ENCODE measurements at places on chromosomes 12 and 14.
A peak's percentile ranks its signal among the peaks of the same experiment; 100 is the strongest.

- DNase-seq: no peak
Measured at GRCh38 chr12:110530511-110530910, 28.4 kb downstream of the RAD9B start.

DNA sequence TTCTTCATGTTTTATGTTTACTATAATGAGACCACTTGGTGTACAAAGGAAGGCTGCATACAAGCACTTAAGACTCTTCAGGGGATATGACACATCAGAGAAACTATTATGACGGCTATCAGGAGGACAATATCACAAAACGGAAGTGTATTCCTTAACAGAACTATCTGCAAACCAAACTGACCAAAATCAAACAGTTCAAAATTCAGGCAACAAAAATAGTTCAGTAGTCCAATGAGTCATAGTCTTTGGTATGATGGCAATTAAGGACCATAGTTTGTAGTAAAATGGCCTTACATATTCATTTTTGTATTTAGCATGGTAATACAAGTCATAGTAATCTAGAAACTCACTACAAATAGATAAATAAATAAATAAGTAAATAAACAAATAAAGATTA is 1638.7 kb upstream of the SEL1L start:
- DNase-seq: no peak

GRCh38 chr14:77590845-77591485 is 25.5 kb downstream of the SPTLC2 start:
- no peak for DNase-seq

GRCh38 chr12:126782083-126782482 is 1484.9 kb upstream of the TMEM132C start:
- DNase-seq: no peak

DNA sequence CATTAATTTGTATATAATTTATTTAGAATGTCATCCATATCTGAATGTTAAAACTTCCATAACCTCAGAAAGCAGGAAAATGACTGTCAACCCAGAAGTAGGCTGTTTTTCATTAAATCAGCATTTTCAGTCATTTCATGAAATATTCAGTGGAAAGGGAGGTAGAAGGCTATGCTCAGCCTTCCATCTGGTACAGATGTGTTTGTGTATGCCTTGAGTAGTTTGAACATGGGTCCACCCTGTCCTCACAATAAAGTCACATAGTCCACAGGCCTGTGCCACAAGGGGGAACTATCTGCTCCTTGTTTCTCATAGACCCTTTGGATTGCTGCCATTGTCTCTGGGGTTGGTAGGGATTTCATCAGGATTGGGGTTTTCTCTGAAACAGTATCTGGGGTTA is 9.1 kb downstream of the LACRT start:
- no peak for DNase-seq

DNA sequence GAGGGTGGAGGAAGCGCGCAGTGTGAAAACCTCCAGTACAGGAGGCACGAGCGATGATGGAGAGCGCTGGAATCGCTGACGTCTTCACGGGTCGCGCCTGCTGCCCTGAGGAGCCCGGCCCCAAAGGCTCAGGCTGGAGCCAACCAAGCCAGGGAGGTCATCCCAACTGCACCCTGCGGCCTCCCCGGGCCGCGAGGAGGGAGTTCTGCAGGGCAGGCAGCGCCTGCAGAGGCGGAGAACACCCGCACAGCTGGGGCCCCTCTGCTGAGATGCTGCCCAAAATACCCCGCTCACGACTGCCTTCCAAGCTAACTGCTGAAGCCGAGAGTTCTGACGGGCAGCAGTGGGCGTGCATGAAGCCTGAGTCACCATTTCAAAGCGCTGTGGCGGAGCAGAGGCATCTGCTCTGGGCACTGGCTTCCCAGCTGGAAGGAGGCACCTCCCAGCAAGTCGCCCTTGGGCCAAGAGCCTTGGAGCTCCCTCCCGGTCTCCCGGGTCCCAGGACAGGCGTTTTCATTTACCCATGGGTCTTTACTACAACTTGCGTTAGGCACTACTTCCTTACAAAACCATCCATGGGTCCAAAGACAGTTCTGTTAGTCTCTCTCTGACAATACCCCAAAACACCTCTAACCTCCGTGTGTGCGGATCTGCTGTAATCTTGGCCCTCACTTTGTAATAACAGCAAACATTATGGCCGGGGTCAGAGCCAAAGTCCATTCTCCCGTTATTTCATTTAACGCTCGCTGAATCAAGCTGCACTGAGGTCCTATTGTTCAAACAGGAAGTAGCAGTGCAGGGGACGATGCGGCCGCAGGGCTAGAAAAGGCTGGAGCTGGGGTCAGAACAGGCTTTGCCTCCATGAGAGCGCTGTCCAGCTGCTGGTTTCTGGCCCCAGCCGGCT is 60.1 kb upstream of the RIMBP2 start:
- DNase-seq: peak; percentile 80

DNA sequence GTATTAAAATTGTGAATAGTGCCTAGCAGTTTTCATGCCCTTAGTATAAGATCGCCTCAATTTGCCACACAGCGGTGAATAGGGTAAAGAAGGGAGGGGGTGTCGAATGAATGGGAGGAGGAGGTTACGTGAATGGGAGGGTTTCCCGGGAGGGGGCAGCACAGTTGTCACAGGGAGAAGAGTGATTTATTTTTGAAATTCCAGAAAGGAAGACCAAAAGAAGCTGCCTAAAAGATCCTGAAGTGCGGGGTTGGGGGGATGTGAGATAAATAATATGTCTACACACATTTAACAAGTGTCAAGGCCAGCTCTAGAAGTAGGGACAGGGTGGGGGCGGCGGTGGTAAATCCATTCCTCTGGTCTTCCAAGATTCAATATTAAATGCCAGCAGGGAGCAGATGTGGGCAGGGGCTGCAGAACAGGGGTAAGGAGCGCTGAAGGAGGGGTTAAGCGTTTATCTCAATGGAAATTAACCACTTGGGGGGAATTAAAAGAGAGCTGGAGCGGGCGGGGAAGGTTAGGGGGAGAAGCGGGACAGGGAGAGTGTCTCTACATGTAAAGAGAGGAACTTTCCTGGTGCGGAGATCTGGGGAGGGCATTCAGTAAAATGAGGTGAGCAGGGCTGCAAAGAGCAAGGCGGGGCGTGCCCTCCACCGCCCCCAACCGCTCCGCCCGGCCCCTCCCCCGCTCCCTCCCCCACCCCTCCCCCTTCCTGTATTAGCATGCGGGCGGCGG is 867 bp downstream of the C12orf42 start:
- DNase-seq: no peak

DNA sequence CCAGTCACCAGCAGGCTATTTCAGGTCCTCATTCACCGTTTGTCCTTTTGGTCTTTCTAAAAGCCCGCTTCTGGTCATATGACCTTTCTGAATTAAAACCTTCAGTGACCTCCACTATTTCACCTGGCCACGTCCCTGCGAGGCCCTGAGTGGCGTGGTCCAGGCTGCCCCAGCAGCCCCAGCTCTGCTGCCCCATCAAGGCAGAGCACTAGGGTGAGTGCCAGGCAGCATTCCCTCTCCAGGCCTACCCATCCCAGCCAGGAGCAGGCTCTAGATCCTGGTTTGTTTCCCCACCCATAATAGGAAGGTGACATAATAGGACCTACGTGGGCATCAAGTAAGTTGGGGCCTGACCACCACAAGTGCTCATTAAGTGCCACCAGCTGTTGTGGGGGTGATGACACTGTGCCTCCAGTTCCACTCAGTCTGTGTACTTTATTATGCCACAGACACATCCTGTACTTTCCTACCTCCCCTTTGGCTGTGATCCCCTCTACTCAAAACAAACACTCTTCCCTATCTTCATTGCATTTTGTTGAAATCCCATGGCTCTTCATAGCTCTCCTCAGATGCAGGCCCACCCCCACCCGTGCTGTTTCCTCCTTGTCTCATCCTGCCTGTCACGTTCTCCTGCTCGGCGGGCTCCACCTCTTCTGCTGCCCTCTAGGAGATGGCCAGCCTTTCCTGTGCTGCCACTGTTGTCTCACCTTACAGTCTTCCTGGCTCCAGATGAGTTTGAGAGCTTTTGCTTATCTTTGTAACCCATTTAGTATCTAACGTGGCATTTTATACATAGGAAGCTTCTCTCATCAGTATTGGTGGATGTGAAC is 21.4 kb downstream of the CKB start:
- DNase-seq: no peak

DNA sequence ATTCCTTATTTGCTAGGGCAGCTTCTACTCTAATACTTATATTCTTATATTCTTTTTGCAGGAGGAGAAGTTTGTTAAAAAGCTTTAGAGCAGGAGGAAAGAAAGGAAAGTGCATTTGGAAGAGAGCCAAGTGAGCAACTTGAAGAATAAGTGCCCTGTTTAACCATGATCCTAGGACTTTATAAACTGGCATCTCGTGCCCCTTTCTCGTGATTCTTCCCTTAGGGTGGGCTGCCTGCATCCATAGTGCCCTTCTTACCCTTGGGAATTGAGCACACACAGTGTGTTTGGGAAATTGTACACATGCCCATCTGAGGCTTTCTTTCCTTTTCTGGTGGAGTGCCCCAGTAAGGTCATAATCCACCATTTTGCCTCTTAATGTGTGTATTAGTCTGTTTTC is 141.9 kb downstream of the NUBPL start:
- DNase-seq: no peak

- no peak for DNase-seq
Measured at GRCh38 chr14:47539031-47539461, 136.4 kb downstream of the MDGA2 start.

DNA sequence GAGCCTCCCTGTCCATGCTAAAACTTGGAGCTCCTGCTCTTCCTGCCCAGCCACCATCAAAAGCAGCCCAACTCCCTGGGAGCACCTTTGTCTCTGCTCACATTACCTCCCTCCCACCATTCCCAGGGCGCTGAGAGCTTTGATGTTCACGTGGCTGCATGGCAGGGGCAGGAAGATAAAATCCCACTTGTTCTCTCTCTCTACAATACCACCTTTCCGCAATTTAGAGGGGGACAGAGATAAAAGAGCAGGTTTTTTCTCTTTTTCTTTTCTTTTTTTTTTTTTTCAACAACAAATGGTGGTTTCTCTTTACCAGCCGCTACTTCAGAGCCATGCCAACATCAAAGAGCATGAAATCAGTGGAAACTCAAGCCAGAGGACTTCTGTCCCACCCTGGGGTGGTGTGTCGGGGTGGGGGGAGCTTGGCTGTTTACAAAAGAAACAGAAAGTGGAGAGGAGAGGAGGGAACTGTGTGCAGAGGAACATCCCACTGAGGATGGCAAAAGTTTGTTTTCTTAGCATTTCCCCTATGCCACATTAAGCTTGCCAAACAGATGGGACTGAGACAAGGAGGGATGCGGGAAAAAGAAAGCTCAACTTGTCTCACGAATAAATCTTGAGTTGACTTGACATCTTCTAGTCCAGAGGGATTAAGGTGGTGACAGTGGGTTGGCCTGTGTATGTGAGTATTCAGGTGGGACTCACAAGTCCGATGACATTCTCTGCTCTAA is 103.7 kb upstream of the NUDT4 start:
- DNase-seq: no peak

GRCh38 chr14:69443296-69443805 is 41.2 kb upstream of the PLEKHD1 start:
- no peak for DNase-seq

GRCh38 chr12:26360062-26360461 is 164.7 kb downstream of the SSPN start:
- no peak for DNase-seq

- no peak for DNase-seq
Measured at GRCh38 chr12:9646794-9647781, 22.4 kb upstream of the CLEC2D start.

- DNase-seq: no peak
Measured at GRCh38 chr14:96268431-96269358, 12.7 kb downstream of the BDKRB1 start.

- no peak for DNase-seq
Measured at GRCh38 chr12:79547735-79548609, 142.8 kb downstream of the PAWR start.

GRCh38 chr12:111285200-111285599 is 83.7 kb downstream of the PHETA1 start:
- DNase-seq: no peak

DNA sequence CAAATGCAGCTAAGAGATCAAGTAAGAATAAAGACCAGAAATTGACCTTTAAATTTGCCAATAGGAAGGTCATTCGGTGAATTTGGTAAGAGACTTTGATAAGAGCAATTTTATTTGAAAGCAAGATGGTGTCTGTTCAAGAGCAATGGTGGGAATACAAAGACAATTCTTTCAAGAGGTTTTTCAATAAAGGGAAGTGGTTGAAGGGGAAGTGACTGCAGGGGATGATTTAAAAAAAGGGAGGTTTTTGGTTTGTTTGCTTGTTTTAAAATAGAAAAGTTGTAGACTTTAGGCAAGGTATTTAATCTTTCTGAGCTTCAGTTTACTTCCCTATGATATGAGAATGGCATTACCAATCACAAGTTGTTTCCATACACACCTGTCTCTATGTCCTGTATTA is 4.3 kb upstream of the APPL2 start:
- DNase-seq: no peak

DNA sequence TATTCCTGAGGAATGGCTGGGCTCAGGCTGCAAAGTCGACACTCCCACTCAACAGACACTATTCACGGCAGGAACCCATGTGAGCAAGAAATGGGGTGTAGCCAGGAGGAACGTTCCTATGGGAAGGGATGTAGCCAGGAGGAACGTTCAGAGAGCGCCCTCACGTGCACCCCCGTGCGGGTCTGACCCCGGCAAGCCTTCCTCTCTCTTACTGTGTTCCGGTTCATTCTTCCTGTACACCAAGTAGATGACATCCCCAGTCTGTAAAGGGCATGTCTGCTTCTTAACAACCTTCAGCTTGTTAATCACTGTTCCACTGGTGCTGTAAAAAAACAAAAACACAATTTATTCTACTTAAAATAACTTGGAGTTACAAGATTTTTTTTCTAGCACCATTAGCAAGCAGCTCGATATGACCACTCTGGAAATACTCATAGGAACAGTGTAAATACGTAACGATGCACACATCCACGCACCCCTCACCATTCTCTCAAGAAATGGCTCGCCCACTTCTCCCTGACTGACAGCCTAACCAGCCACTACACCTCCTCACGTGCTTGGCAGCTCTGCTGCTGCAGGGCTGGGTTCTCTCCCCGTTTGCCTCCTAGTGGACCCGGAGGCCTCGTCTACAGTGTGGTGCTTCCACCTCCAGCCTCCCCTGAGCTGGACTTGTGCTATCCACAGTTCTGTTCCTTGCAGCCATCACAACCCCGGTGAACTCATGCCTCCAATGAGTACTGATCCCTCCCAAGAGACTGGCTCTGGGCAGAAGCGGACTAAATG is 15.1 kb downstream of the CHFR start:
- DNase-seq: no peak

- no peak for DNase-seq
Measured at GRCh38 chr12:51131745-51132521, 41.0 kb downstream of the TFCP2 start.

- DNase-seq: no peak
Measured at GRCh38 chr12:108981835-108982234, 39.0 kb downstream of the SVOP start.

GRCh38 chr12:2168808-2169207 is 116.0 kb downstream of the CACNA1C start:
- DNase-seq: no peak

- no peak for DNase-seq
Measured at GRCh38 chr12:4556735-4557530, 5.1 kb upstream of the DYRK4 start.

GRCh38 chr14:91398707-91399106 is 18.9 kb downstream of the CCDC88C start:
- no peak for DNase-seq

GRCh38 chr12:104586351-104586919 is 129.7 kb downstream of the CHST11 start:
- DNase-seq: no peak

GRCh38 chr14:22972313-22972930 is 9.9 kb downstream of the AJUBA start:
- no peak for DNase-seq
